ENCODE measurements at places on chromosomes 4 and X. TPM values are rescaled to one million over a fixed set of nuclear protein-coding genes. Genes with fewer than 3 reads are reported as not detected.

FGF13 gene
- total RNA-seq = 46.0 TPM

ODAPH gene
- total RNA-seq = not detected

TAF9B gene
- 11.9 TPM for total RNA-seq

RAB40A gene
- total RNA-seq = under 0.01 TPM

NXF2B gene
- not detected for total RNA-seq

PFKFB1 gene
- total RNA-seq = under 0.01 TPM

CETN2 gene
- 15.9 TPM for total RNA-seq

GRPR gene
- total RNA-seq = under 0.01 TPM

RPS6KA6 gene
- 0.99 TPM for total RNA-seq

HGFAC gene
- total RNA-seq = not detected

NDP gene
- not detected for total RNA-seq

GAB3 gene
- total RNA-seq = 6.5 TPM

TCEAL7 gene
- 0.22 TPM for total RNA-seq

AFP gene
- not detected for total RNA-seq

KLF8 gene
- total RNA-seq = 0.22 TPM

UGT2B17 gene
- not detected for total RNA-seq

DNA sequence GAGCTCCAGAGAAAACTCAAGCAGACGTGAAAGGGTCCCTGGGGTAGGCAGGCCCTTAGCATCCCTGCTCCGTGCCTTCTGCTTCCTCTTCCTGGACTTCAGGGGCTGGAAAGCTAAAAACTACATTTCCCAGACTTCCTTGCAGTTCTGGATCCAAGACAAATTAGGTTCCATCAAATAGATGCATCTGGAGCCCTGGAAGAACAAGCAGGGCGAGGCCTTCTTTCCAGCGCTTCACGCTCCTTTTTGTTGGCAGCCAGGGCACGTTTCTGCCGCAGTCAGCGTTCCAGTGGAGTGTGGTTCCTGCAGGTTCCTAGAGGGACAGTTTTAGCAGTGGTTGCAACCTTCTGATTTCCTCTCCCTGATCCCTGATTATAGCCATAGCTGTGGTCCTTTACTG, 53.6 kb upstream of the MSX1 start:
- no peak for DNase-seq

DNA sequence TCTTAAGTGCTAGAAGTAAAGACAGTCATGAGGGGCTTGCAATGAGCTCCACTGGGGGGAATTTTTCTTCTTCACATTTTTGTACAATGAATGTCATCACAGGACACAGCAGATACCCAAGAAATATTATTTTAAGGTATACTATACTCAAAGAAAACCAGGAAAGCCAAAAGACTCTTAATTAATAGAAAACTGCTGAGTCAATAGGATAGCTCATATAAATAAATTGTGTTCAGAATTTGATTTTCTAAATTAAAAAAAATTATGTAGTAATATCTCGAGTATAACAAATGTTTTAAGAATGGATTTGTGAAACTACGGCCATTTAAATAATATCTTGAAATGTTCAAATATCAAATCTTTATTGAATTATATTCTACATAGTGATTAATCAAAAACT, 25.7 kb upstream of the CXCL8 start:
- no peak for DNase-seq

DNA sequence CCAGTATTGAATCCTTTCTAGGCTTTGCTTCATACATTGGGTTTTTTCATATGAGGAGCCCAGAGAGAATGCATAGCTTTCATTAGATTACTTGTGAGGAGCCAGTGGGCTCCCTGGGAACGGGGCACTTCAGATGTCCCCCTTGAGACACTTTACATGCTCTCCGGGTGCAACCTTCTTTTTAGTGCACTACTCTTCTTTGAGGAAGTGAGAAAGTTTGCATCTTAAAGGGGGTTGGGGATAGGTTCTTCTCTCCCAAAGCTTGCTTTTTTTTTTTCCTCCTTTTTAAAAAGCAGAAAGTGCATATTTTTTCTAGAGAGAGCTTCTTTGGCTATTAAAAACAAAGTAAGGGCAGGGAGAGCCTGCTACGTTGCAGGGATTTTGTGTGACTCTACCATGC, 4.3 kb downstream of the HADH start:
- DNase-seq = no peak

GRCh38 chr4:72974694-72975487, 94.6 kb downstream of the COX18 start:
- DNase-seq = peak; percentile 49

DNA sequence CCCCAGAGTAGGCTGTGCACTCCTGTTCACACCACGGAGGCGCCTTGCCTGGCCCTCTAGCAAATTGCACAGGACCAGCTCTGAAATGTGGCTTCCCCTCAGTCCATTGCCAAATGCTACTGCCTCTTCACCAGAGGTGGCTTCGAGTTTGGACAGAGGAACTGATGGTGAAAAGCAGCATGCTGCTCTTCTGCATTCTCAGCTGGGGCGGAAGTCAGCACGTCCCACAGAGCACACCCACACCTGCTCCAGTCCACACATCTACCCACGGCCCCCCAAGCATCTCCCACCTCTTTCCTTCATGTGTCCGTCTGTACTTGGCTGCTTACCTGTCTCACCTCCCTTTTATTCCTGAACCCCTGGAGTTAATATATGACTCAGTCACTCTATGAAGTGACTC, 43.5 kb downstream of the LRP2BP start:
- no peak for DNase-seq

GRCh38 chrX:30483996-30484395, 93.6 kb downstream of the TASL start:
- no peak for DNase-seq

- peak; percentile 2 for DNase-seq
Measured at GRCh38 chr4:133152831-133153481, 3.9 kb downstream of the PCDH10 start.

- no peak for DNase-seq
Measured at GRCh38 chrX:13808865-13809264, 8.0 kb downstream of the GPM6B start.

DNA sequence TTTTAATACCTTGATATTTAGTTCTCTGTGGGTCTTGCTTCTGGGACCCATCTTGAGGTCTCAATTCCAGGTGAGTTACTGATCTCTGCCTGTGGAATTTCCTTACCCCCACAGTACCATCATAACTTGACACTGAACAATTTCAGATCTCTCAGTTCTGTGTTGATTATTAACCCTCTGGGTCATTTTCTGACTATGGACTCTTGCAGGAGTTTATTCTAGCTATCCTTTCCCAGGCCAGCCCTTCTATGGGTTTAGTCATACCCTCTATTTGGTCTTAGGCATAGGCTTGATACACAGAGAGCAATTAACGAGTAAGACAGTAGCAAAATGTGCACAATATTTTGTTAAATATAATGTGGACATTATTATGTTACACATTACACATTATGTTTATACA, 3.7 kb upstream of the SPARCL1 start:
- DNase-seq = no peak

DNA sequence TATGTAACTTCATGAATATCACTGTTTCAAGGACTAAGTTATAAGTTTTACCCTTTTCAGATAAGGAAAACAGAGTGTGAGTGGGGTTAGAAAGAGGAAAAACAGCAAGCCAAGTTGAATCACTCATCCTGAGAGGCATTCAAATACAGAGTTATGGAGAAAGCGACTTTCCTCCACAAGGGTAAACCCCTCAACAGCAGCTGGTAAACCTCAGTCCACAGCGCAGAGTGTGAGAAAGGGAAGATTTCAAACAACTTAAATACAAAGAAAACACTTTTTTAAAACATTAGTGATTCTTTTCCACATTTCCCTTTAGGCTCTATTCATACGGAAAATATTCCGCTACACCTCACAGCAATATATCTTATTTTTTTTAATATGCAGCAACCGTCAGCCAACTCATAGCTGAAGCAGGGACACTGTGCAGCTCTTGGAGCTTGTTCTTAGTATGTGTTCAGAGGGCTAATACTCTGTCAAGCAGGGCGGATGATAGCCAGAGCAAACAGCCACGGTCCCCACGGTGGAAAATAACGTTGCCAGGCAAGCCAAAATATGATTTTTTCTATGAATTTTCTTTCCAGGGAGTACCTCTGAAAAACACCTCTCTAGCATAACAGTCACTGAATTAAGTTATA, 488.9 kb upstream of the FAT1 start:
- DNase-seq = no peak

DNA sequence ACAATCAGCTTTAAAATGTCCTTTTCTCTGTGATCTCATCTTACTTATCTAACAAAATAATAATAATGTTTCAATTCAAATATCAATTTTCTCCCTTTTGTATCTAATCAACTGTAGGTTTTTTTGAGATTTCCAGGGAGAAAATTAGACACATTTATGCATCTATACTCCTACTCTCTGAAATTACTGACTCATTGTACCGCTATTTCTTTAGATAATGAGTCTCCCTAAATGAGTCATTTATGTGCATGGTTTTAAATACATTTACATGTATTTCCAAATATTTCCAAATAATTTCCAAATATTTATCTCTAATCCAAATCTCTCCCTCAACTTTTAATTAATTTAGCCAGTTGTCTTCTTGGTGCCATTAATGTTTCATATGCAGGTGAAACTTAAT, 621.0 kb downstream of the TECRL start:
- no peak for DNase-seq

DNA sequence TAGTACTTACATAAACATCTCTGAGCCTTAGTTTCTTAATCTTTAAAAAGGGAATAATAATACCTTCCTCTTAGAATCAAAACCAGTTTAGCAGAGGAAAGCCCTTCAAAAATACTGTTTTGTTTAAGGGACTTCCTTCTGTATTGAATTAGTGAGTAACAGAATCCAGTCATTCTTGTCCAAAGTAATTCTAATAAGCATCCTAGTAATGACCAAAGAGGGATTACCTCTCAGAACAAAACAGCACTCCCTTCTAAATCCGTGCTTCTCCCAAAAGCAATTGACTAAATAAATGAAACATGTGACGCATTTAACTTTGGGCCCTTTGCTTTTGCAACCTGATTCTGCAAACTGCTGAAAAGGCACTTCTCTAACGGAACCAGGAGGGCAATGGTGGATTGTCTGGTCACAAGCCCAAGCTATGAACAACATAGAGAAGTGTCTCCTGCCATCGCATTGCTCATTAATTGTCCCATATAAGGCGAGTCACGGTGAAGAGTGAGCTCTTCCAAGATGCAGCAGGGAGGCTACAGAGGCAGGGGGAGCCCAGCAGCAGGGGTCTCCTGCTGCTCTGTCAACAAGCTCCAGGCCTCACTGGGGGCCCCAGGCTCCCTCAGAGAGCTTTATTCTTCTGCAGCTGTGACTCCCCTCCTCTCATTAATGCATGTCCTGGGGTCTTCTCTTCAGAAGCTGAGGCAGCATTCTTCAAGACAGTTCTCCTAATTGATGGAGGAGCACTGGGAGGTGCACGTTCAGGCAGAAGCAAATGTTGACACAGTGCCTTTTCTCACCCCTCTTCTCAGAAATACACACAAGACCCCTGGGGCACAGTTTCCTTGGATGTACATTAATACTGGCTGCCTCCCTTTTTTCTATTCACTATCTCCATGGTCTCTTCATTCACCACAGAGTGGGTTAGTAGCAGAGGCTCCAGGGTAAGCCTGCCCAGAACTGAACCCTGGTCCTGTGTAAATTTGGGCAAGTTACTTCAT, 419.6 kb upstream of the RASGEF1B start:
- DNase-seq = no peak

GRCh38 chrX:117400839-117401238, 715.8 kb downstream of the KLHL13 start:
- no peak for DNase-seq

- no peak for DNase-seq
Measured at GRCh38 chr4:163697121-163697520, 202.6 kb downstream of the TMA16 start.

GRCh38 chrX:9369802-9370291, 95.0 kb upstream of the TBL1X start:
- no peak for DNase-seq

DNA sequence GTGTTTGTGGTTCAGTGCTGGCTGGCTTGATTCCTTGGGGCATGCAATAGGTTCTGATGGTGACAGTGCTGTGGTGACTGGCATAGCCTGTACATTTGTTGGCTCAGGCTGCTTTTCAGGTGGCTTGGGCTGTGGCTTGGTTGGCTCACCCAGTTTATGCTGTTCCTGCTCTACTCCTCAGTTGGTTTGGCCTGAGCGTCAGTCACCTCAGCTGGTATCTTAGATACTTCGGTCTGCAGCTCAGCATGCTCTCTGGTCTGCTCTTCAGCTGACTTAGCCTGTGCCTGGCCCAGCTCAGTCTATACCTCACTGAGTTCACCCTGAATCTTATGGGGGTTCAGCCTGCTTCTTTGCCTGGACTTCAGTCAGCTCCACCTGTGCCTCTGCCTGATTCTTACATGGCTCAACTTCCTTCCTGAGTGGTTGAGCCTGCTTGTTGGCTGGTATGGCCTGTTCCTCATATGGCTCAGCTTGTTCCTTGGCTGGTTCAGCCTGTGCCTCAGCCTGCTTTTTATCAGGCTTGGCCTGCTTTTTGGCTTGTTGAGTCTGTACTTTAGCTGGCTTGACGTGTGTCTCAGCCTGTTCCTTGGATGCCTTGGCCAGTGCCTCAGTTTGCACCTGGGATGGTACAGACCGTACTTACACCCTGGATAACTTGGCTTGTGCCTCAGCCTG, 170.6 kb downstream of the MSN start:
- DNase-seq = no peak

GRCh38 chr4:25769251-25769650, 93.5 kb downstream of the SEL1L3 start:
- no peak for DNase-seq

- no peak for DNase-seq
Measured at GRCh38 chr4:96827086-96827485, 987.2 kb downstream of the PDHA2 start.

GRCh38 chr4:1627417-1628313, 56.4 kb downstream of the FAM53A start:
- no peak for DNase-seq

GRCh38 chr4:150679765-150680343, 97.9 kb downstream of the MAB21L2 start:
- no peak for DNase-seq

GRCh38 chr4:113232194-113232593, 182.7 kb downstream of the ANK2 start:
- no peak for DNase-seq

- no peak for DNase-seq
Measured at GRCh38 chr4:48129307-48130014, 4.6 kb downstream of the TXK start.

GRCh38 chr4:37648084-37648817, 37.9 kb downstream of the RELL1 start:
- DNase-seq = peak; percentile 95

GRCh38 chrX:2692221-2693112, 1.4 kb downstream of the CD99 start:
- DNase-seq = peak; percentile 36

GRCh38 chrX:1587161-1587560, 4.2 kb upstream of the AKAP17A start:
- no peak for DNase-seq

All from lung microvascular endothelial cell (primary cell).